ENCODE measurements at places on chromosomes 5 and 9.

DNA sequence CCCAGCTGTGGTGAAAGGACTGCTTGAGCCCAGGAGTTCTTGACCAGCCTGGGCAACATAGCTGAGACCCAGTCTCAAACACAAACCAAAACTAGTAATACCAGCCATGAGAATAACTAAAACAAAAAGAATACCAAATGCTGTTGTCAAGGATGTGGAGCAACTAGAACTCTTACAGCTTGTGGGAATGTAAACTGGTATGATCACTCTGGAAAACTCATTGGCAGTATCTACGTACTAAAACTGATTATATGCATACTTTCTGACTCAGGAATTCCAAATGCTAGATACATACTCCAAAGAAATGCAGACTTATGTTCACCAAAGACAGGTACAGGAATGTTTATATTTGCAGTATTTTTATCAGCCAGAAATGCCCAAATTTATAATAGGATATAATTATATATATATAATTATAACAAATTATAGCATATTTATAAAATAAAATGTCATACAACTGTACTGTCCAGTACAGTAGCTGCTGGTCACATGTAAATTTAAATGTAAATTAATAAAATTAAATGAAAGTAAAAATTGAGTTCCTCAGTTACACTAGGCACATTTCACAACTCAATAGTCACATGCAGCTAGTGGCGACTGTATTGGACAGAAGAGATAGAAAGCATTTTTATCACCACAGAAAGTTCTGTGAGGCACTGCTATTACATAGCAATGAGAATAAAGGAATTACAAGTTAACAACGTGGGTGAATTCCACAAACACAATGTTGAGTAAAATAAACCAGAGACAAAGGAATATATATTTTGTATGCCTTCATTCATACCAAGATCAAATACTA, 118.5 kb downstream of the GNAQ start:
- no peak for DNase-seq

- DNase-seq: no peak
These were observed 1046.9 kb downstream of the CDH12 start for GRCh38 chr5:21806271-21806670.

GRCh38 chr5:100647461-100648230, 112.5 kb downstream of the FAM174A start:
- DNase-seq: no peak

GRCh38 chr9:9945966-9946365, 666.8 kb downstream of the PTPRD start:
- DNase-seq: no peak

GRCh38 chr9:87599901-87600610, 102.4 kb downstream of the DAPK1 start:
- DNase-seq: no peak

DNA sequence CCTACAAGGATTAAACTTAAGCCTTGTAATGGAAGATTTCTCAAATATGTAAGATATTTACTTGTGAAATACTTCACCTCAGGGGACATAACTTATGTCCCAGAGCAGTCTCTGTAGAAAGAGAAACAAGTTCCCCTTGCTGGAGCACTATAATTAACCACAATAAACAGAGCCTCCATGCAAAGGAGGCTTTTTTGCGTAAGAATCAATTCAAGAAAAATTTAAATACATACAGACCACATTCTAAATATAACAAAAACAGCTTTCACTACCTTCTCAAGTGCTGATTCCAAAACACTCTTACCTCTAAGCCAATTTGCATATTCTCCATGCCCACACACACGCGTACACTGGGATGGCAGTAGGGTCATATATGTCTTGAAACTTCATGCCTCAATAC, 30.7 kb upstream of the CCNB1 start:
- DNase-seq: no peak

GRCh38 chr9:100375658-100376057, 22.9 kb upstream of the TEX10 start:
- no peak for DNase-seq

- DNase-seq: no peak
These were observed 134.8 kb upstream of the LARP1 start for GRCh38 chr5:154620411-154620810.

DNA sequence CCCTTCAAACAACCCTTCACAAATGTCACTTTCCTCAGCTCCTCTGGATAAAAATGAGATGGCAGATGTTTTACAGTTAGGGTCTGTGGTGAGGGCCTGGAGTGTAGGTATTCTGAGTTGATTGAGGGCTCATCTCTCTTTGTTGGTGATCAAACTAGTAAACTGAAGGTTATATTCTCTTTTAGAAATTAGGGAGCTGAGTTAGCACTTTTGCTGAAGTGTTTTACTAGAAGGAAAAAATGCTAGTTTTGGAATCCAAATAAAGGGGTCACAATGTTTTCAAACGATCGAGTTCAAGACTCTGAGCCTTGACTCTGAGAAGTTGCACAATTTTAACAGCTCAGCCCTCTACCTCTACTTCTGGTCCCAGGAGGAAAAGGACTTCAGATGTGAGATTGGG, 23.4 kb downstream of the RHOBTB3 start:
- DNase-seq: no peak

DNA sequence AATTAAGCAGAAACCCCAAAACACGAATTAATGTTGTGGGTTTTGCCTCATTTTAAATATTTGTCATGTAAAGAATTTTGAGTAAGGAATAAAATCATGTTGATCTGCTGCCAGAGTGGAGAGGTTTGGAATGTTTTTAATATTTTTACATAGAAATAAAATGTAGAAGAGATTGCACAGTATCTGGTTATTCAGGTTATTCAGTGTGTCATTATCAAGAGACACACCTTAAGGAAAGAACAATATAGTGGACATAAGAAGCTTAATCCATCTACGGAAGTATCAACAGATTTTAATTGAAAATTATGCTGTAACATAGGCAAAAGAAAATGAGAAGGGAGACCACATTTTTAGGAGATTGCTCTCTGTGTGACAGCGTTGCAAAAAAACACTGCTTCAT, 410.4 kb downstream of the MED10 start:
- DNase-seq: no peak

DNA sequence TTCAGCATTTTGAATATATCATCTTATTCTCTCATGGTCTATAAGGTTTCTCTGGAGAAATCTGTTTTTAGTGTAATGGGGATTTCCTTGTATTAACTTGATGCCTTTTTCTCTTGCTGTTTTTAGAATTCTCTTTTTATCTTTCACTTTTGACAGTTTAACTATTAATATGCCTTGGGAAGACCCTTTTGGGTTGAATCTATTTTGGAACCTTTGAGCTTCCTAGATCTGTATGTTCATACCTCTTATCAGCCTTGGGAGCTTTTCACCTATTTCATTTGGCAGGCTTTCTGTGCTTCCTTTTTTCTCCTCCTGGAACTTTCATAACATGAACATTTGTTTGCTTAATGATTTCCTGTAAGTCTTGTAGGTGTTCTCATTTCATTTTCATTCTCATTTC, 22.2 kb downstream of the RCL1 start:
- DNase-seq: no peak

GRCh38 chr5:139749242-139749641, 46.4 kb upstream of the PSD2 start:
- no peak for DNase-seq

DNA sequence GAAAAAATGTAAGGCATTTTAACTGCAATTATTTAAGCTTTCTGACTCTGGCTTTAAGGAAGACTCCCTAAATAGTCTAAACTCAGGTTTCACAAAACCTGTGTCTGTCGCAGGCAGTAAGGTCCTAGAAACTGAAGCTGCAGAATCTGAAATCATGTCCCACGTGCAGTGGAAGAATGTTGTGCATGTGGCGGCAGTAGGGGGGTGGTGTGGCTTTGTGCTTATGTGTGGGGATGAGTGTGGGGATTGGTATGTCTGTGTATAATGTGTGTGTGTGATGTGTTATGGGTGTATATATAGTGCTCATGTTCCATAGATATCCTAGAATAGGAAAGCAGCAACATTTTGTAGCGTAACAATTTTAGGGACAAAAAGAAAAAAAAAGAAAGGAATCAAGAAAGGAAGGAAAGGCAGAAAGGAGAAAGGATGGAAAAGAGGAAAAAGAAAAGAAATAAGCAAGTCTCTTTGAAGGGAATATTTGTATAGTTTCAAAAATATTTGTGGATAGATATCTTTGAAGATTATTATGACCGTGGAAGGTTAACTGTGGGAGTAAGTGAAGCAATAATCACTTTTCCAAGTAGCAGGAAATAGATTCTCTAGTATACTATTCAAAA, 6.6 kb downstream of the ANKDD1B start:
- DNase-seq: no peak

GRCh38 chr5:36599986-36600779, 6.2 kb upstream of the SLC1A3 start:
- DNase-seq: no peak

DNA sequence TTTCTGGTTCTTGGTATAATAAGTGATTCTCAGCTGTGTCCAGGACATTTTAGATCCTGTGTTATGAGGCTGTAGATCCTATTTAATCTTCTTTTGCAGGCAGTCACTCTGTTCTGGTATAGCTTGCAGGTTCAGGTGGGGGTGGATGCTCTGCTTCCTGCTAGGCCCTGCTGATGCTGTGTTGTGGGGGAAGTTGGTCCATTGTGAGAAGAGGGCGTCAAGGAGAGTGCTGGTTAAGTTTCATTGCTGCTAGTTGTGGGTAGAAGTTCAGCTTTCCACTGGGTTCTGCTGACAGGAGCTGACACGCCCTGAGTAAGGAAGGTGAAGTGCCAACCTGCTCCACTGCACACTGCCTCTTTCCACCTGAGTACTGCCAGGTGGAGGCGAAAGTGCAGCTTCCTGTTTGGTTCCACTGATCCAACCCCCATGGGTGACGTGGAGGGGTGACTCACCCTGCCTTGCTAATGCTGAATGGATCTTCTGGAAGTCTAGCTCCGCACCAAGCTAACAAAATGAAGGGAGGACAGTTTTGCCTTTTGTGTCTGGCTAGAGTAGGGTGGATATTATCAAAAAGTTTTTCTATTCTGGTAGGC, 16.3 kb downstream of the NMRK1 start:
- peak; percentile 24 for DNase-seq

- no peak for DNase-seq
These were observed 127.3 kb downstream of the XRCC4 start for GRCh38 chr5:83204651-83205050.

DNA sequence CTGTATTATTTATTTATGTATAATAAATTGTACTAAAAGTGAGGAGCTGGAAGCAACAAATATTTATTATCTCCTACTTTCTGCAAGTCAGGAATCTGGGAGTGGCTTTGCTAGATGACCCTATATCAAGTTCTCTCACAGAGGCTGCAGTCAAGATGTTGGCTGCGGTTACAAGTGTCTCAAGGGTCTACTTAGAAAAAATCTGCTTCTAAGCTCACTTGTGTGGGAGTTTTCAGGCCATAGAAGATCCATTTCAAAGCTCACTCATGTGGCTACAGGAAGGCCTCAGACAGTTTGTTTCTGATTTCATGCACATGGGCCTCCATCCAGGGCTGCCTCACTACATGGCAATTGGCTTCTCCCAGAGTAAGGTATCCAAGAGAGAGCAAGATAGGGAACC, 551.1 kb downstream of the CAAP1 start:
- DNase-seq: no peak

- no peak for DNase-seq
These were observed 71.9 kb downstream of the ACTL7B start for GRCh38 chr9:108783731-108784495.

DNA sequence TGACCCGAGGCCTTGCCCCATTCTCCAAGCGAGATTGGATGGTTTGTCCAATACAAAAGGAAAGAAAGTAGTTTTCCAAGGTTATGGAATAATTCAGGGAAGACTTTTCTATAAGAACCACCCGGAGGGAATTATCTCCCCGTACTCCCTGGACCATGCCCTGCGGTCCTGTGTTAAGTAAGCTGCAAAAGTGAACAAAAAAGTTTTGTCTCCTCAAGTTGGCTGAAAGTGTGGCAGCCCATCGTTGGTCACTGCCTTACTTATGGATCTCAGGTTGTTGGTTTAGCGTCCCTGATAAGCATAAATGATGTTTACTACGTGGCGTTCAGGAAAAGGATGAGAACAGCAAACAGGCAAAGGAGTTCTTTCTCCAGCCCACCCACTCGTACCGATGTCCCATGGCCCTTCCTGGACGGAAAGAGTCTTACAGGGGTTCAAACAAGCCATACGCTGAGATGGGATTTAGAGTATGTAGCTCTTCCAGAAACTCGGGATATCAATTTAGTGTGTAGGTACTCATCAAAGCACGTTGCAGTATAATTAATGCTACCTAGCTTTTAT, 413 bp upstream of the AUH start:
- no peak for DNase-seq

DNA sequence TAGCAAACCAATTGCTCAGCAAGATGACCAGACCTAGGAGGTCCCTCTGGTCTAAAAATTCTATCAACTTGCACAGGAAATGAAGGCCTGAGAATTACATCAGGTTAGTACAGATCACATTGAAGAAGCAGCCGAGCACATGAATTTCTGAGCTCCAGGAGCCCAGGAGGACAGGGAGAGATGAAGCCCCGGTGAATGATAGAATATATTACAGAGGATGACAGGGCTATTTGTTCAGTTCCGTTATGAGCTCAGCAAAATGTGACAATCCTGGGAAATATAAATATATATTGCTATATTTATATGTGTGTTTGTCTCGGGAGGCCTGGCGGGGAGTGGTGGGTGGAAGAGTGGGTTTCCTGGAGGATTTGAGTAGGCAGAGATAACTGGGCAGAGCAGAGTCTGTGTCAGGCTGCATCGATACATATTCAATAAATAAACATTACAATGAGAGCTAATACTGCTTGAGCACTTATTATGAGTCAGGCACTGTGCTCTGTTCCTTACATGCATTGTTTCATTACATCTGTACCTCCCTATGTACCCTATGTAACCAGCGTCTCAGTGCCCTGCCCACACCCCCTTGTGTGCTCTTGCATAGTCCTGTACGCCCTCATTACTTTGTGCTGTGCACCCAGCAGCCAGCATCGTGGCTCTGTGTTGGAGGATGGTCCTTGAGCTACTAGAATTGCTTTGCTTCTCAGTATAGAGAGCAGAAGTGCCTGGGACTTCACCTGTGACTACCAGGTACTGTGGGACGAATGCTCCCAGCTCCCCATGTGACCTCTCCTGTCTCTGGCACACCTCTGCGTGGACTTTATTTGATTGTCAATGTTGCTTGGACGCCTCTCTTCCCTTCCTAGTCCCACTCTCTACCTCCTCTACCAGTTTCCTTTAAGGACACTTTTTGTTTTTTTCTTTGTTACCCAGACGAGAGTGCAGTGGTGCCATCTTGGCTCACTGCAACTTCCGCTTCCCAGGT, 58.1 kb upstream of the KLF9 start:
- DNase-seq: no peak

DNA sequence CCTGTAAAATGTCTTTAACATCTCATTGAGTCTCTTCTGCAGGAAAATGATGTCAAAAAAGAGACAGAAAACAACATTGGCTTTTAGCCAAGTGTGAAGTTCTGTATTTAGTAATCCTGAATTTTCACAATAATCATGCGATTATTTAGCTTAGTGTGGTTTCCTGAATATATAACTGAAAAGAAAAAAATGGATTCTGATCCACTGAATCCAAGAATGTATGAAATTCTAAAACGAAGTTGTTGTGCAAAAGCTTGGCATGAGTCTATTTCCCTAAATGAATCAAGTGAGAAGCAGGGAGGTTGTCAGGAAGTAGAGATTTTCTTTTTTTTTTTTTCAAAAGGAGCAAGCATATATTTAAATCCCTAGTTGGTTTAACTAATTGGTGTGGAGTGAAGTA, 145.9 kb upstream of the CDH6 start:
- DNase-seq: no peak

- DNase-seq: no peak
These were observed 1.3 kb downstream of the TEX53 start for GRCh38 chr9:114656301-114656700.

Measured in stimulated activated CD8-positive, alpha-beta memory T cell treated with anti-CD3 and anti-CD28 coated beads, Interleukin-4, amount 100 ng/mL, for 1 hour (primary cell).